Hippocampal formation (tissue), 2 donors: ENCODE measurements at places on chromosomes 1 and 21.

DNA sequence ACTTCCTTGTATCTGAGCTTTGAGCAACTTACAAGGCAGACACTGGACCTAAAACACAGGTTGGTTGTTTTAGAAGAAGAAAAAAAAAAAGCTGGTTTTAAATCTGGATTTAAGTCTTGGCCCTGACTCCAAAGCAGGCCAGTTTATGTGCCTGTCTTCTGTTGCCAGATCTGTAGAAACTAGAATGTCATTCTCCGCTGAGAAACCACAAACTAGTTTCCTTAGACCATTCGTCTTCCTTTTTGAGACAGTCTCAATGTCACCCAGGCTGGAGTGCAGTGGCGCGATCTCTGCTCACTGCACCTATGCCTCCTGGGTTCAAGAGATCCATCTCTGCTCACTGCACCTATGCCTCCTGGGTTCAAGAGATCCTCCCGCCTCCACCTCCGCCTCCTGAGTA is 33.9 kb downstream of the APP start:
- no peak for DNase-seq

GRCh38 chr1:242735323-242735722 is 210.8 kb upstream of the PLD5 start:
- no peak for DNase-seq

DNA sequence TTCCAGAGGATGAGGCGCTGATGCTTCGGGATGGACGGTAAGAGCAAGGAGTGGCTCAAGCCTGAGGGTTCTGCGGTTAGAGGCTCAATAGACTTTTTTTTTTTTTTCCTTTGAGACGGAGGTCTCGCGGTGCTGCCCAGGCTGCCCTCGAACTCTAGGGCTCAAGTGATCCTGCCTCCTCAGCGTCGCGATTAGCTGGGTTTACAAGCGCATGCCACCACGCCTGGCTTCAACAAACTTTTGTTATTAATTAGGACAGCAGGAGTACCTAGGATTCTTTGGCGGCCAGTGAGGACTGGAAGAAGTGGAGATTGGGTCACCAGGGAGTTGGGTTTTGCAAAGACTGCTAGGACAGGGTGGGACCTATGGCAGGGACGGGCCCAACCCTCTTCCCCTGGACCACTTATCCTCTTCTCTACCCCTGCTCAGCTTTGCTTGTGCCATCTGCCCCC is 587 bp downstream of the SCNM1 start:
- DNase-seq, result no peak

DNA sequence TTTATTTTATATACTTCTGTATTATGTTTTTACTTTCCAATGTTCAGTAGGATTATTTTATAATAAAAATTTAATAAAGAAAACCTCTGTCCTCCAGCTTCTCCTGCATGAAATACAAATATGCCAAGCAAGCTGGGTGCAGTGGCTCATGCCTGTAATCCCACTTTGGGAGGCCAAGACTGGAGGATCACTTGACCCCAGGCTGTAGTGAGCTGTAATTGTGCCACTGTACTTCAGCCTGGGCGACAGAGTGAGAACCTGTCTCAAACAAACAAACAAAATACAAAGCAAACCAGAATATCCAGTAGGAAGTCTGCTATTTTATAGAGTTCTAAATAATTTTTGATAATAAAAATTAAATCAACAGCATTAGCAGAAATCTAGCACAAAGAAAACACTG is 168.8 kb downstream of the EIF4G3 start:
- no peak for DNase-seq

DNA sequence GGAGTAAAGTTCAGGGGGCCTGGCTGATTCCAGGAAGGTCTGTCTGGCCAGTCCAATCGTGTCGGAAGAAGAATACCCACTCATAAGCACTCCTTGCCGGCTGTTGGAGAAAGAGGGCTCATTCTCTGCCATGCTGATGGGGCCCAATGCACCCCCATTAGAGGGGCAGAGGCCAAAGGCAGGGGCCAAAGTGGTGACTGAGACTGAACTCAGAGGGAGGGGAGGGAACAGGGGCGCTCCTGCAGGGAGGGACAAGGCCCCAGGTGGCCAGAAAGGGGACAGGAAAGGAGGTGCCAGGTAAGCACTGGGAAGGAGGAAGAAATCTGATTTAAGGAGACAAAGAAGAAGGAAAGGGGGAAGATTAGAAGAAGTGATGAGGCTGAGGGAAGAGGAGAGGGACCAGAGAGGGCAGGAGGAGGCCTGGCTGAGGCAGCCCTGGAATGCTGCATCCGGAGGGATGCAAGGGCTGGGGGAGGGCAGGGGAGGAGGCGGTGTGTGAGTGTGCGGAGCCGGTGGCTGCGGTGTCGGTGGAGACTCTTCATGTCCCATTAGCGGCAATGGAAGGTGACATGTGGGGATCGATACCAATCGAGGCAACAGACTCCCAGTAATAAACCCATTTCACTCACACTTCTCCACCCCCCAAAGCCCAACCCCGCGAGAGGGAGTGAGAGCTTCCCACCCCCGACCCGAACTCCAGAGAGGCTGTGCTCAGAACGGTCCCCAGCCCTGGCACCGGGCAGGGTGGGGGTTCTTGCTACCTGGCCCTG is 12.0 kb upstream of the ETV3L start:
- DNase-seq, result no peak

DNA sequence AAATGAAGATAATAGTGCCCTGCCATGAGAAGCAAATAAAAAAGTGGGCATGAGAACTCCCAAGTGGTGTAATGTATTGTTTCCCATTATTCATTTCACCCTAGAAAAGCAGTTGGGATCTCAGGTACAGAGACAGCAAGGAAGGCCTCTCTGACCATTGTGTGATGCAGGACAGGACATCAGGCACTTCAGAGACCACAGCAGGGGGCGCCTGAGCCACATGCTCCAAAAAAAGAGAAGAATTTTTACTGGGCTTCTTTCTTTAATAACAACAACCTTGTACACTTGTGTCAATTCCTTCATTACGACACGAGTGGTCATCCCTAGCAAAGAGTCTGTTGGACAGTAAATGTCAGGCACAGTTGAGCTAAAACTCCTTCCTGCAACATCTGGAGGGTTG is 533.3 kb downstream of the OMA1 start:
- no peak for DNase-seq

GRCh38 chr1:201538612-201539551 is at the start of gene NAV1:
NAV1 (plus strand) TSS chr1:201539127; CDS start chr1:201622885, 83,758 bp downstream.
- DNase-seq, result peak; percentile 65

GRCh38 chr1:190104961-190105360 is 372.7 kb downstream of the BRINP3 start:
- no peak for DNase-seq

DNA sequence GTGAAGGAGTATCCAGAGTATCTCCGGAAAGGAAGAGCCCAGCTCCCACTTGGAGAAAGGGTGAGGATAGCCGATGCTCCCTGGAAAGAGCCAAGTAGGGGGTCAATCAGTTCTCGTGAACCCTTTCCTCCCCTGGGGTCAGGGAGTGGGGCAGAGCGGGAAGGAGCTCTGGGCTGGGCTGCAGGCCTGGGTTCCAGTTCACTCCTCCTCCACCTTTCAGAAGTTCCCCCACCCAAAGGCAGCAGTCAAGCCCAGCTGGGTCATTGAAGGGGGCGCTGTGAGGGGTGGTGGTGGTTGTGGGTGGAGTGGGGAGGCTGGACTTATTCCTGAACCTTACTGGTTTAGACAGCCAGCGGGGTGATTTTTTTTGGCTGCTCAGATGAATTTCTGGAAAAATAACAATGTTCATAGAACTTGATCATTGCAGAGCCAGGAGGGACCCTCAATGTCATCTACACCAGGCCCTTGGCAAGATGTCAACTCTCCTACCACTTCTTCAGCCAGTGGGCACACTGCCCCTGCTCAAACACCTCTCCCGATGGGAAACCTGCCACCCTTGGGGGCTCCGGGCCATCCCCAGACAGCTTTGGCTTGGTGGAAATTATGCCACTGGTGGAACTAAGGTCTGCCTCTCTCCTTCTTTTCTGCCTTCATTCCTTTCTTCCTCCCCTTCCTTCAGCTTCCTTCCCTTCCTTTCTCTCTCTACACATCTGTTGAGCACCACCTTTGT is 235.8 kb downstream of the TRABD2B start:
- no peak for DNase-seq

GRCh38 chr1:210674151-210674550 is 345.4 kb downstream of the HHAT start:
- no peak for DNase-seq

GRCh38 chr1:208910161-208910560 is 666.0 kb upstream of the PLXNA2 start:
- DNase-seq, result no peak

GRCh38 chr1:180909005-180909414 is 3.7 kb upstream of the KIAA1614 start:
- DNase-seq, result no peak

DNA sequence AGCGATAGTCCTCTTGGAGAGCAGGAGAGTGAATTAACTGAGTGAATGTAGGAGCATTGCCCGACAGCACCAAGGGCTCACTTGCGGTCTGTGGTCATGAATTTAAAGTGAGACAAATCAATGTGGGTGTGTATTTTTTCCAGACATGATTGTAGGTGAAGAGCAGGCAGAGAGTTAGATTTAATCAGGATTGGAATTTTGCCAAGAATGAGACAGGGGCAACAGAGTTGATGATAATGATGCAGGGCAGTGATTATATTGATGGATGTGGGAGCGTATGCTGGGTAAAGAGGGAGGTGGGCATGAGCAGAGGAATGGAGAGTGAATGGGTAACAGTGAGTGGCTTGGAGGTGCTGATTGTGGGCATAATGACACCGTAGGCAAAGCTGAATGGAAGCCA is 20.0 kb upstream of the SYT6 start:
- no peak for DNase-seq

DNA sequence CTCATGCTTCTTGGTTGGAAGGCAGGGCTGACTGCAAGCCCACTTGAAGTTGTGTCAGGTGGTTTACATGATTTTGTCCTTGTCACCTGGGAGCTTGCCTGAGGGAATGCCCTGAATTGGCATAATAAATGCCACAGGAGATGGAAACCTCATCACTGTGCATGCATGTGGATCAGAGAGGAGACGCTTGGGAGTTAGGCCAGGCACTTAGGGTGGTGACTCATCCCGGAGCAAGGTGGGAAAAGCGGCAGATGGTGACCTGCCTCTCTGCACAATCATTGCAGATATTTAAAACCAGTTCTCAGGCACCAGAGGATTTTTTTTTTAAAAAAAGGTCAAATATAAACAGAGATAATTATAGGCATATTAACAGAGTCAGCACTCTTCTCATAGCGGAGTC is 202.2 kb upstream of the KIAA0040 start:
- DNase-seq, result no peak
